GM04503 (cell line): ENCODE measurements at places on chromosomes 3 and 15.

GRCh38 chr3:45224824-45225464, 1.1 kb downstream of the TMEM158 start:
- DNase-seq, result no peak

DNA sequence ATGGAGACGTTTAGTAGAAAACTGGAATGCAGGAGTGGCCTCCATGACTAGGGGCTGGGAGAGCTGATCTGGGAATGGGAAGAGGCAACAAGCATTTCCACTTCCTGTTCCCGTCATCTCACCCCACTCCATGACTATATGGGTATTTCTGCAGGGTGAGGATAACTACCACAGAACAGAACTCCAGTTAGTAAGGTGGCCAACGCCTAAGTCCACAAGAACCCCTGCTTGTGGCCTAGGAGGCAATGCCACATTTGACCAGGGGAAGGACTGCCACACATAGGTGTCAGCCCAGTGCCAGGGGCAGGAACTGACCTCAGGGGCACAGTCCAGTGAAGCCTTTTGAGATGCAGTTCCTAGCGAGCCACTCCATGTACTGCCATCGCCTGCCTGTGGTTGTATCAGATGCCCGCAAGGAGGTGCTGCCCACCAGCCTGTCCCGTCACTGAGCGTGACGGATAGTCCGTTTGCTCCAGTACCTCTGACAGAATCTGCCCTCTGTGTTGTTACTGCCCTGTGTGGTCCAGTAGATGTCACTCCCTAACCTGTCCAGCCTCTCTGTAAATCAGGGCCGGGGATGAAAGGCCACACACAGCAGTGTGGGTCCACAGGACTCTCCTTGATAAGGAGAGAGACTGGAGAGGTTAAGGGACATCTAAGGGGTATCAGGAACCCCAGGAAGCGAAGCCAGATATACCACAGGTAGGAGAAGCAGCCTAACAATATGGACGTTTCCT, 3.5 kb upstream of the MTFMT start:
- no peak for DNase-seq

DNA sequence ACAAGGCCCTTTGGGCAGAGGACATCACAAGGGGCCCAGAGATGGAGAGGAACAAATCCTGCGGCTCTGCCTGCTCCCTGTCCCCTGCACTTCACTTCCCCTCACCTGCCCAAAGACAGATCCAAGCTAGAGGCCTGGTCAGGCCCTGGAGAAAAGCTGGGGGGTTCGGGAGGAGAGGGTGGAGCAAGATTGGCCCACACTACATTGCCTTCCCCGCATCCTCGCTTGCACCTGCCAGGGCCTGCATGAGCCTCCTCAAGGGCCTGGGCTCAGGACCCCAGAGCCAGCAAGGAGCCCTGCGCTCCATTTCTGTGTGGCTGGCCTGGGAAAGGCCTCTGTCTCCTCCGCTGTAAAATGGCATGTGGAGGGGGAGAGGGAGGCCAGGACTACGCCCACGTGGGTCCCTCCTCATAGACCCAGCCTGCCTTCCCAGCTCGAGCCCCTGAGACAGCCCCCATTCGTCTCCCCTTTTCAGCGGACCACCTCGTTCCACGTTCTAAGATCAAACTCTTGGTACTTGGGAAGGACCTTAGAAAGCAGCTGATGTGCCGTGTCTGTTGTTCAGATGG, 106.0 kb downstream of the HMG20A start:
- no peak for DNase-seq

- DNase-seq, result no peak
Observed at GRCh38 chr3:186842426-186843038, at the start of gene ADIPOQ. TSS of gene ADIPOQ (plus strand) at chr3:186842710. CDS start at chr3:186853059, 10,349 bp downstream.

DNA sequence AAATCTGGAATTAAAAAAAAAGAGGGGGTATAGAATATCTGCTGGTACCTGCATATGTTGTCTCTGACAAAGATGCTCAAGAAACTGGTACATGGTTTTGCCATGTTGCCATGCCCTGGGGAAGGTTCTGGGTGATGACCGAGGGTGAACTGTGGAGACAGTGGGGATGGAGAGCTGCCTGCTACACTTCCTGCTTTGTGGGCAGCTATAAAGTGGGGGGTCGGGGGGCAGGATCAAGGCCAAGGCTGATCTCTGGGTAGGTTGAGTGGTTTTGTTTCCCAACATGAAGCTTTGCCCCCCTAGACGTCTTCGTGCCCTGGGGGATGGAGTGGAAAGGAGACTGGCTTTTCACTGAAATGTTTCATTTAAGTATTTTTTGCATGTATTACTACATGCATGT, 74.6 kb downstream of the IQSEC1 start:
- DNase-seq, result no peak

DNA sequence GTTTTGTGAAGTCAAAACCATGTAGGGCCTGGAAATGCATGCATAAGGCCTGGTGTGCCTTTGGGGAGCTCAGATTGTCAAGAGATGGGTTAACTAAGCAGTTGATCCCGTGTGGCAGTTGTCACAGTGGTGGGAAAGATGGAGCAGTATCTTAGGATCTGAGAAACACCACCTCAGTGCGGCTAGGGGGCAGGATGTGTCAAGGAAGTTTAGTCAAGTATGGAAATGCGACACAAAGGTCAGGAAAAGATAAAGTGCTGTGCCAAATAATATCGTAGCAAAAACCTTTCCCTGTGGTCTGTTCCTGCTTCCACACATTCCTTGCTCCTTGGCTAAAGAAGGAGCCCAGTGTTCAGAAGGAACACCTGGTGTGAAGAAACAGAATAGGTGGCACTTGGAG, 396.4 kb downstream of the EDEM1 start:
- DNase-seq, result no peak

GRCh38 chr3:45180051-45180450, 33.9 kb upstream of the CDCP1 start:
- DNase-seq, result no peak

DNA sequence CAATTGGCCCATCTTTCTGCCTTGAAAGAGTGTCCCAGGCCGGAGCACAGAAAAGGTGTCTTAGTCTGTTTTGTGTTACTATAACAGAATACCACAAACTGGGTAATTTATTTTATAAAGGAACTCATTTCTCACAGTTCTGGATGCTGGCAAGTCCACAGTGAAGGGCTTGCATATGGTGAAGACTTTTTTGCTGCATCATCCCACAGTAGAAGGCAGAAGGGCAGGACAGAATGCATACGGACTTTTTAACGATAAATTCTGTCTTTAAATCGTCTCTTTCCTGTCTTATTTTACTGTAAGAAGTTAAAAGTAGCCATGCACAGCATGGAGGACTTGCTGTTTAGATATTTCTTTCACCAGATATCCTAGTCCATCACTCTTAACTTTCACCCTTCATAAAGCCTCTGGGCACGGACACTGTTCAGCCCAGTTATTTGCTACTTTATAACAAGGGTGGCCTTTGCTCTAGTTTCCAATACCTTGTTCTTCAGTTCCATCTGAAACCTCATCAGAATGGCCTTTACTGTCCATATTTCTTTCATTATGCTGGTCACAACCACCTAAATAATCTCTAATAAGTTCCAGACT, 10.3 kb upstream of the EIF1B start:
- no peak for DNase-seq

- DNase-seq, result no peak
Observed at GRCh38 chr3:123449997-123450604, 1.2 kb upstream of the ADCY5 start.

GRCh38 chr15:90529011-90529370, 732 bp upstream of the CRTC3 start:
- no peak for DNase-seq

DNA sequence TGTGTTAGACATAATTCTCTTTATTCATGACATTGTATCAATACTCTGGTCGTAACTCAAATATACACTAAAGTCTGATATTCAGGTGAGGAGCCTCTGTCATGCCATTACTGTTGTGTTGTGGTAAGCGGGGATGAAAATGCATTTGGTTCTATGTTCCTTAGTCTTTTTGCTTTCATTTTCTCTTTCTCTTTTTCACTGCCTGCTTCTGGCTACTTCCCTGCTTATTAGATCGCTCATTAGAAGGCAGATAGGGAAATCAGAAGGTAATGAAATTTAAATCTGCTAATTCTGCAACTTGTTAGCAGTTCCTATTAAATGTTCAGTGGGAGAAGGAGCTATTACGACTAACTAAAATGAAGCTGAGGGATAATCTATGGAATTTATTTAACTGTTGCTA, 345.0 kb downstream of the GRM7 start:
- no peak for DNase-seq

DNA sequence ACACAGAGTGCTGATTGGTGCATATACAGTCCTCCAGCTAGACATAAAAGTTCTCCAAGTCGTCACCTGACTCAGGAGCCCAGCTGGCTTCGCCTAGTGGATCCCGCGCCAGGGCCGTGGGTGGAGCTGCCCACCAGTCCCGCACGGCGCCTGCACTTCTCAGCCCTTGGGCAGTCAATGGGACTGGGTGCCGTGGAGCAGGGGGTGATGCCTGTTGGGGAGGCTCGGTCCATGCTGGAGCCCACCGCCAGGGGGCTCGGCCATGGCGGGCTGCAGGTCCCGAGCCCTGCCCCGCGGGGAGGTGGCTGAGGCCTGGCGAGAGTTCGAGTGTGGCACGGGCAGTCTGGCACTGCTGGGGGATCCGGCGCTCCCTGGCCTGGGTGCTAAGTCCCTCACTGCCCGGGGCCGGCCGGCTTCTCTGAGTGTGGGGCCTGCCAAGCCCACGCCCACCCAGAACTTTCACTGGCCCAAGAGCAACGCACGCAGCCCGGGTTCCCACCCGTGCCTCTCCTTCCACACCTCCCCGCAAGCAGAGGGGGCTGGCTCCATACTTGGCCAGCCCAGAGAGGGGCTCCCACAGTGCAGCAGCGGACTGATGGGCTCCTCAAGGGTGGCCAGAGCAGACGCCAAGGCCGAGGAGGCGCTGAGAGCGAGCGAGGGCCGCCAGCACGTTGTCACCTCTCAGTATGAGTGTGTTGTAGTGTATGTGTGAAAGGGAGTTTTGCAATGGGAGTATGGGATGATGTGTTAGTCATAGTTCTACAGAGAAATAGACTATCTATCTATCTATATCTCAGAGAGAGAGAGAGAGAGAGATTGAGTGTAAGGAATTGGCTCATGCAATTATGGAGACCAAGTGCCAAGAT, 69.0 kb downstream of the UBE2E2 start:
- DNase-seq, result no peak

DNA sequence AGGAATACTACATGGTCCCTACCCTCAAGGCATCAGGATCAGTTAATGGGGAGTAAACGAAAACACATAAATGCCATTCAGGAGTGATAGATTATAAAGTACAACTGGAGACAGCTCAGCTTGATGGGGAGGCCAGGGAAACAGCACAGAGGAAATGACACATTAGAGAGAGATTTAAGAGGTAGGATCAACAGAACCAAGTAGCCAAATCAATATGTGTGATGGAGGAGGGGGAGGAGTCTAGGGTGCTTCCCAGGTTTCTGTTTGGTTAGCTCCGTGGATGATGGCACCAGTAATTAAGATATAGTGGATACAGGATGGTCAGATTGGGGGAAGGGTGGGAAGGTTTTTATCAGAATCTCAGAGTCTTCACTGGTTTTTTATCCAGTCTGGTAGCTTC, 229.5 kb upstream of the ROPN1 start:
- DNase-seq, result no peak

DNA sequence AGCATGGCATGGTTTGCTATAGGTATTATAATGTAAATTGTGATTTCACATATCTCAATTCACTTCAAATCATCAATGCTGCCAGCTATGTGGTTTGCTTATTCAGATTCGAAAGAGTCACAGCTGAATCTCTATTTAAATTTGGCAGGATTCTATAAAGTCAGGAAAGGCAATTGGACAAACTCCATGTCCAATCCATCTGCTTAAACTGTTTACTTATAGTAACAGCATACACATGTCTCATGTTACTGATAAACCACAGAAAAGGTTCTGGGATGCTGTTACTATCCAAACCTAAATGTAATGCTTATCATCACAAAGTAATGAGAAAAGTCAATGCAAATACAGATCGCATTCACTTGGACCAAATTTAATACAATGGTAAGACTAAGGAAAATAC, 229.7 kb downstream of the ISL2 start:
- DNase-seq, result no peak

- DNase-seq, result no peak
Observed at GRCh38 chr3:125069452-125069851, 13.7 kb upstream of the HEG1 start.

GRCh38 chr15:60172143-60172542, 168.0 kb downstream of the FOXB1 start:
- no peak for DNase-seq

GRCh38 chr3:105828703-105829102, 40.1 kb downstream of the CBLB start:
- no peak for DNase-seq

DNA sequence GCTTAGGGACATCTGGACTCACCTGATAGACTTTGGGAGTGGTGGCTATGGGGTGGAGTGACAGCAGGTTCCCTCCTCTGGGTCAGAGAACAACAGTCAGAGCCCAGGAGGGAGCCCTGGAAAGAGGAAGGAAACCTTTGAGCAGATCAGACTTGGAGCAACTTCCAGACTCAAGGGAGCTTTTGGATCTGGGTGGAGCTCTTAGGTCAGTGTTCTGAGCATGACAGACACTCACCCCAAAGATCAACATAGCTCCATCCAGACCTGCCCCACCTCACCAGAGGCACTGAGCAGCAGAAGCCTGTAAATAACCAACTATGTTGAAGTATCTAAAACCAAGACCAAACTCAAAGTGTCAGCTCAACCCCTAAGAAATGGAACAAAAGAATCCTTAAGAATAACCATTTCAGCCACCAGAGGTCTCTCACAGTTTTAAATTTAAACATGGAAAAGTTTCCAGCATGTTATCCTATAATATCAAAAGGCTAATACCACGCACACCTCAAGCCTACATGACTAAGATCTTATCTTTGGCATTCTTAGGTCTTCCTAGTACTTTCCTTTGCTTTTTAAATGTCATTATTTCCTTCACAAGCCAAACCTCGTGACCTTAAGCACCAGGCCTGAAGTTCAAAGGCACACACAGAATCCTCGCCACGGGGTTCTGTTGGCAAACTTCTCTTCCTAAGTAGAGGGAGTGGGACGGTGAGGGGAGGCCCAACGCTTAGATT, 56.4 kb downstream of the UMPS start:
- no peak for DNase-seq
